ENCODE measurements at places on chromosomes 1 and 21. TPM values are rescaled to one million over a fixed set of nuclear protein-coding genes. Genes with fewer than 3 reads are reported as not detected.

Gene NOC2L
- 92.1 TPM for total RNA-seq

DNA sequence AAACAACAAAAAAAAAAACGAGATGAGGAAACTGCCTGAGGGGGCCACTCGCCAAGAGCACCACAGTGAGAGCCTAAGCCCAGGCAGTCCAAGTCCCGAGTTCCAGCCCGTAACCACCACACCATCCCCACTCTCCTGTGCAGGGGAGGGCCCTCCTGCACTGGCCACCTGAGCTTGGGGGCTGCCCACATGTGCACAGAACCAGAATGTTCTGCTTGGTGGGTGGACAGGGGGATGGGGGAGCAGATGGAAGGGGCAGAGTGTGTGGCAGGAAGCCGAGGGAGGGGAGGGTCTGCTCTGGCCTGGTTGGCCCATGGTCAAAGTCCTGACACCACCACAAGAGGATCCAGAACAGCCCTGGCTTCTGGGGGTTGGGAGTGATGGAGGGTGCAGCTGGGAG lies 17.6 kb downstream of the ADPRS start:
- H3K4me3 ChIP-seq: no peak overlapping the region
- no peaks in the 10 kb centered on the region for H3K27me3 ChIP-seq
- DNase-seq: no peak
- no peaks in the 10 kb centered on the region for H3K36me3 ChIP-seq
- peaks cover 15% of the 10 kb centered on the region for H3K4me1 ChIP-seq
- no peak overlapping the region for H3K27ac ChIP-seq

DNA sequence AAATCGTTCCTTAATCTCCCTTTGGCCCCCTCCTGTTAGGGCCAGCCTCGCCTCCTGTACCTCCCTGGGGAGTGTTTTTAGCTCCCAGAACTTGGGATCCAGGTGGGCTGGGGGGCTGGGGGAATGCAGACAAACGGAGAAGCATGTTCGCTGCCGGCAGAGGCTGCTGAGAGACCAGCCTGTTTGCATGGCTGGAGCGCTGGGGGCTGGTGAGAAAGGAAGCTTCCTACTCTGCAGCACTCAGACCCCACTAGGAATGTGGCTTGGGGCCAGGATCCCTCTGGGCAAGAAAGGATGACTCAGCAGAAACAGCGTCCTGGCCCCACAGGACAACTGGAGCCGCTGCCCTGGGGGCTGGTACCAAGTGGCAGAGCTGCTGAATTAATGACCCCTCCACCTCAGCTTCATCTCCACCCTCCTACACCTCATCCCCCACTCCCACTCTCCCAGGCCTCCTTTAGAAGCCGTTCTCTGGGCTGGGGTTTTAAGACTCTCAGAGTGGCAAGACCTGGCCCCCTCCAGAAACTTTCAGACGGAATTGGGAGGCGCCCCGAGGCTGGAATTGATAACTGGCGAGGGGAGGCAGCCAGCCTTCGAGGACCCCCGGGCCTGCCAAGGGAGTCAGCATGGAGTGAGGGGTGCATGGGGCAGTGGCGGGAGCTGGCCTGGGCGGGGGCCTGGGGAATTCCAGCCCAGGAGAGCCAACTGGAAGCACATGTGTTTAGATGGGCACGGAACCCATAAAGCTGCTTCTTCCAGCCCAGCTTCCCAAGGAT lies 28.5 kb upstream of the EPS8L3 start:
- H3K27ac ChIP-seq: no peak overlapping the region
- H3K4me1 ChIP-seq: peaks cover 58% of the 10 kb centered on the region
- H3K36me3 ChIP-seq: no peaks in the 10 kb centered on the region

Gene TPR
- total RNA-seq: 158 TPM

GRCh38 chr1:63630238-63630637 lies 37.0 kb downstream of the PGM1 start:
- DNase-seq: no peak
- H3K27me3 ChIP-seq: no peaks in the 10 kb centered on the region
- H3K27ac ChIP-seq: no peak overlapping the region
- no peaks in the 10 kb centered on the region for H3K4me1 ChIP-seq
- no peak overlapping the region for H3K4me3 ChIP-seq

DNA sequence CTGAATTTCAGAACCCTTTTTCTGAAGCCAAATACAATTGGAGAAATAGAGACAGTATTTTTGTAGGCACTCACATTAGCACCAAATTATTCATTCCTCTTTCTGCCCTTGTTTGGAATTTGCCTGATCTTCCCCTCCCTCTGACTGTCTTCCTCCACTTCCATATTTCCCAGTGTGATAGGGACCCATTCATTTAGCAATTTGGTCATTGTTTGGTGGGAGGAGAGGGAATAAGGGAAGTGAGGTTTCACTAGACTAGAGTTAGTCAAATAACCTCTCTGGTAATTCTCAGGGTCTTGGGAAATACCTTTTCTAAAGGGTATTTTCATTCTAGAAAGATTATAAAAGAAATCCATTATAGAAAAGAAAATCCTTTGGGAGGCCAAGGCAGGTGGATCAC lies 31.0 kb upstream of the MTMR11 start:
- H3K4me1 ChIP-seq: no peaks in the 10 kb centered on the region
- H3K27ac ChIP-seq: no peak overlapping the region
- no peaks in the 10 kb centered on the region for H3K27me3 ChIP-seq
- DNase-seq: no peak
- no peak overlapping the region for H3K4me3 ChIP-seq

- no peak overlapping the region for H3K27ac ChIP-seq
- DNase-seq: no peak
- no peak overlapping the region for H3K4me3 ChIP-seq
These were observed 188.4 kb downstream of the RRAGC start for GRCh38 chr1:38671221-38671620.

Gene CFAP57
- total RNA-seq: not detected

Gene ANKRD13C
- total RNA-seq: 31.4 TPM

GRCh38 chr1:64095832-64096231 lies 107.6 kb upstream of the UBE2U start:
- no peak for DNase-seq
- H3K27me3 ChIP-seq: no peaks in the 10 kb centered on the region
- H3K27ac ChIP-seq: no peak overlapping the region
- H3K36me3 ChIP-seq: no peaks in the 10 kb centered on the region

Gene RGS5
- 3.5 TPM for total RNA-seq
